ENCODE measurements at places on chromosomes 2 and 18. TPM values are rescaled to one million over a fixed set of nuclear protein-coding genes. Genes with fewer than 3 reads are reported as not detected.

GRCh38 chr2:108315444-108315934 lies 26.8 kb downstream of the SULT1C2 start:
- DNase-seq: no peak

DNA sequence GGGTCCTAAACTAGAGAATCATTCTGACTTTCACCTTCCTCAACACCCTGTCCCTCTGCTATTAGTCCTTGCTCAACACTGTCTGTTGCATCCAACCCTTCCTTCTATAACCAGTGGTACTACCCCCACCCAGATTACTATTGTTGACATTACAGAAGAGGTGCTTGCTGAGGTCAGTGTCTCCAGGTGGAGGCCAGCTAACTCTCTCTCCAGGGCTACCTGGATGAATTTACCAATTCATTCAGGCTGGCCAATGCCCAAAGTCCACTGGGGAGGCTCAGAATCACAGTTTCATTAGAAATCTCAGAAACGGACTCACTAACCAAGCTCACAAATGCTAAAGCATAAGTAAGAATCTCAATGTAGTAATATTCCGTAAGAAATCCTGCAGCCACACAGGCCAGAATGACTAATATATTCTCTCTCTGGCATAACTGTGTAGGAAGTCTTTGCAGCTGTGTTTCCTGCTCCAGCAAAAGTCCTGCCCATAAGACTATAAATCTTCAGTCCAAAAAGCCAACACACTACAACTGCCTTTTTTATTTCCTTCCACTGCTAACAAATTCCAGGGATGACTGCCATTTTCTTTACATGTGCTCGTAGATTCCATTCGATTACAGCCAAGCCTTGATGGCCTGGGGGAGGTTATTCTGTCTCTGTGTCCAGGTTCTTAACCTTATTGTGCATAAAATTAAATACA lies 10.0 kb upstream of the TTR start:
- no peak for DNase-seq

DNA sequence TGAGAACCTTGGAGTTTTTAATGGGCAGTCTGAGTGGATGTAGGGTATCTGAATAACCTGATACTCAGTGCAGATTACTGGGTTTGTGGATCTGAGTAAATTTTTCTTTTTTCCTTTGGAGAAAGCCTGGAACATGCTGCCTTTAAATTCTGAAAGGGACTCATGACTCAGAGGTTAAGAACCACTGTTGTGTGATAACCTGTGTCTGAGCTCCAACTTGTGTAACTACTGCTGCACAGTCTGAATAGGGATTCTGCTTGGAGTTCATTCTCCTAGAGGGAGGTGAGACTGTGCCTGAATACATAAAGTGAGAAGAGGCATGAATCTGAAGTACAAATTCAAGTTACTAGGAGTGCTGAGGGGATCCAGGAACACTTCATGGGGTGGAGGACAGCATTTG lies 36.2 kb downstream of the KDM3A start:
- no peak for DNase-seq

DNA sequence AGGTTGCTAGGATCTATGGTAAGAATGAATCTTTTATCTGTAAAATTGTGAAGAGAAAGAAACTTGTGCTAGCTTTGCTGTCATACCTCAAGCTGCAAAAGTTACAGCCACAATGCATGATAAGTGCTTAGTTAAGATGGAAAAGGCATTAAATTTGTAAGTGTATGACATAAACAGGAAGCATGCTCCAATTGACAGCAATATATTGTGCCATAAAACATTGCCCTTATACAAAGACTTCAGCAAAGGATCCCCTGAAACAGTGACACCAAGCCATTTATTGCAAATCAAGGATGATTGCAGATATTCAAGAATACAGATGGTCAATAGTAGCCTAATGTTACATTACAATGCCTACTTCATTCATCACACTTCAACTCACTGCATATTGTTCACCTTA lies 283.1 kb downstream of the CPS1 start:
- DNase-seq: no peak

DNA sequence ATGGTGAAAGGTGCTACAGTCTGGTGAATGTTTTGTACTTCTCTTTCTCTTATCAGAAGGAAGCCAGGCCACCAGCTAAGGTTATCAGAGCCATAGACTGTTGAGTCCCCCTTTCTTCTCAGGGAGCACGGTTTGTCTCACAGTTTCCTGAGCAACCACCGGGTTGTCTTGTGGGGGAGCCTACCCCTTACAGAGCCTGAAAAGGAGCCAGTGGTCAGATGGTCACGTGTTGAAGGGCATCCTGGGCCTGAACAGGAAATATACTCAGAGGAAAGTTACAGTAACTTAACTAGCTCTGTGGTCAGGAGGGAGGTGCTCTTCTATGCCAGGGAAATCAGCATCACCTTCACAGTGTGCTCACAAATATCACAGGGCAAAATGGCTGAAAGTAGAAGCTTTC lies 11.6 kb downstream of the CD28 start:
- DNase-seq: peak; percentile 79

GRCh38 chr2:66897181-66897580 lies 462.3 kb downstream of the MEIS1 start:
- DNase-seq: no peak

- no peak for DNase-seq
Observed at GRCh38 chr18:44766450-44766849, 85.8 kb downstream of the SETBP1 start.

DNA sequence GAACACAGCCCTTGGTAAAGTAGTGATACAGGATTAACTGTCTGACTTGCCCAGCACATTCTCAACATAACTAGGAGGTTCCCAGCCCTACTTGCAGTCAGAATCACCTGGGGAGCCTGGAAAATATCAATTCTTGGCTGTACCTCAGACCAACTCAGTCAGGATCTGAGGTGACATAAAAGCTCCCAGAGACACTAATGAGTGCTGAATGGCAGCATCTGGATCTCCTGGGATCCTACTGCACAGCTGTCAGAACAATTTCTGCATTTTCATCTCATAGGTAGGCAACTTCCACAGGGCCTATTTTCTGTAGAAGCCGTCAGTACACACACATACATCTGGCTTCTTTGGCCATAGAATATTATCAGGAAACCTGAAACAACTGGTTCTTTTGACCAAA lies 138.8 kb downstream of the MYO5B start:
- DNase-seq: no peak

DNA sequence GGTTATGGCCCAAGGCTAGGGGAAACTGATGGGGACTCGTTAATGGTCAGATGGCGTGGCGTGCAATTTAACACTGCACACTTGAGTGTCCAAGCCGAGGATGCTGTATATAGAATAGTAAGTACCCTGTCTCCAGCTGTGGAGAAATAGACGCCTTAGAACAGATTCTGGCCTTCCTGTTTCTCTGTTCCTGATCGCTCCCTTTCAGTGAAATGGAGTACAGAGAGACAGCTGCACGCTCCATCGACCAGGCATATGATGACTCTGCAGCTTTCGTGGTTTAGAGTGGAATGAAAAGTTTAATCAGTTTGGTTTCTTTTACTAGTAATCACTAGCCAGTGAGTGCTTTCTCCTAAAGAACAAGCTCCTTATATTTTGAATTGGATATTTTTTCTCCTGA lies 213.4 kb downstream of the NEDD4L start:
- DNase-seq: no peak

DNA sequence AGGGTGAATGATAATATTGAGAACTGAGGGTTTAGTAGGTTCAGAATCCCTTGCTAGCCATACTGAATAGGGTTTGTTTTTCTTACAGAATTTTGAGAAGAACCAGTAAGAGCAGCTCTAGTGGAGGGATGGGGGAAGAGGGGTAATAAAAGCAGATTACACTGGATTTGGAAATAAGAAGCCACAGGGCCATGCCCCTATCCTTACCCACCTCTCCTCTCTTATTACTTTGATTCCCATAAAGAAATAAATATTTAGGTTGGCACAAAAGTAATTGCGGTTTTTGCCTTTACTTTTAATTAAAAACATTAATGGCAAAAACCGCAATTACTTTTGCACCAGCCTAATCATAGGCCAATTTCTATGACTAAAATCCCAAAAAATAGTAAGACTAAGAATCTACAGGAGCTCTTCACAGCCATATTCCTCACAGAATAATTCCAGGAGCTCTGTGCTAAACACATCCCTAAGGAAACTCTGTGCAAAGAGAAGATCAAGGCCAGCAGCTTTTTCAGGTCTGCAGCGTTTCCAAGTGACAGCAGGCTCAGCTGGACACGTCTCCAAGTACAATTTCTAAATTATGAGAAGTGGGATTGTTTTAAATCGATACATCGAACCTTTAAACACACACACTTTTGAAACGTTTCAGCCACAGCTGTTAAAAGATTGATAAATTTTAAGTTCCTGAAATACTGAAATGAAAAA lies 58.4 kb upstream of the RTN4 start:
- no peak for DNase-seq

GRCh38 chr2:162965191-162965590 lies 126.6 kb upstream of the KCNH7 start:
- no peak for DNase-seq

GRCh38 chr2:163213661-163214081 lies 375.1 kb upstream of the KCNH7 start:
- no peak for DNase-seq

GRCh38 chr2:60515721-60516226 lies 37.7 kb downstream of the BCL11A start:
- DNase-seq: peak; percentile 4

GRCh38 chr2:204483608-204484081 lies 61.6 kb upstream of the PARD3B start:
- DNase-seq: no peak

GRCh38 chr18:62663731-62664336 lies 51.5 kb upstream of the PHLPP1 start:
- no peak for DNase-seq

DNA sequence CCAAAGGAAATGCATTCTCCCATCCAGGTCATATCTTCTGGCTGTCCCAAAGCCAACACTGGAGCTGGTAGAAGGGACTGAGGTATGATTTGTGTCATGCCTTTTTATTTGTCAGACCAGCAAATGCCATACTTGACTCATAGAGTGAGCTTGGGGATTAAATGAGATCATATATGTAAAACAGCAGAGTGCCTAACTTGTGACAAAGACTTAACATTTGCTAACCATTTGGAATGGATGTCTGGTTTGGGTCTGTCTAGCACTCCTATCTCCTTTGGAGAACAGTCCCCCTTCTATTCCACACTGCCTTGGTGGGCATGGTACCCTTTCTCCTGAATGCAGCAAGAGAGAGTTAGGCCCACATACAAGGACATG lies 128.5 kb upstream of the LGALSL start:
- peak; percentile 36 for DNase-seq

DNA sequence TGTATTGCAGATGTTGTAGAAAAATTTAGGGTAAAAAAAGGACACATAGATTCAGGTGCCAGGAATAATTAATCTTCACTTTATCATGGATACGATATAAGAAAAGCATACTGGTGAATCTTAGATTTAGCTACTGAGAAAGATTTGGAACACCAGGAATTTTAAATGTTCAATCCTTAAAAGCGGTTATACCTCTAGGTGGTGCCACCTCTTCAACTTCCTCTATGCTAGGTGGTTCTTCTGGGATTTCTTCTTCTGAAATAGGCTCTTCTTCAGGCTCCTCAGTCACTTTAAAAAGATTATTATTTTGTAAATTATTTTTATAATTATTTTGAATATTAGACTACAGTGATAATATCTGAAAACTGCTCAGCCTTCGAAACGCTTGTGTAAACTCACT lies 133.1 kb downstream of the TTN start:
- no peak for DNase-seq

DNA sequence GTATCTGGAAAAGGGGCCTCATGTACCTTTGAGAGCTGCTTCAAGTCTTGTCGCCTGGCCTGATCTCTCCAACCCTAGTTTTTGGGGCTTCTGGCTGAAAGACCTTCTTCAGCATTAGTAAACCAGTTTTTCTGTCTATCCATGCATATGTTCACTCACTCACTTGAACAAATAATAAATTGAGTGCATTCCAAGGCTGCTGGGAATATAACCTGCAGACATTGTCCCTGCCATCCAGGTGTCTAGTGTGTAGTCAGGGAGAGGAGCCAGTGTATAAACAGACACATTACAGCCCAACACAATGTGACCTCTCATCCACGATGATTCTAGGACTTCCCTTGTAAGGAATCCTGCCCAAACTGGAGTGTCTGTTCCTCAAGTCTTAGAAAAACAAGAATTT lies 262.1 kb downstream of the PRKCE start:
- DNase-seq: no peak

DNA sequence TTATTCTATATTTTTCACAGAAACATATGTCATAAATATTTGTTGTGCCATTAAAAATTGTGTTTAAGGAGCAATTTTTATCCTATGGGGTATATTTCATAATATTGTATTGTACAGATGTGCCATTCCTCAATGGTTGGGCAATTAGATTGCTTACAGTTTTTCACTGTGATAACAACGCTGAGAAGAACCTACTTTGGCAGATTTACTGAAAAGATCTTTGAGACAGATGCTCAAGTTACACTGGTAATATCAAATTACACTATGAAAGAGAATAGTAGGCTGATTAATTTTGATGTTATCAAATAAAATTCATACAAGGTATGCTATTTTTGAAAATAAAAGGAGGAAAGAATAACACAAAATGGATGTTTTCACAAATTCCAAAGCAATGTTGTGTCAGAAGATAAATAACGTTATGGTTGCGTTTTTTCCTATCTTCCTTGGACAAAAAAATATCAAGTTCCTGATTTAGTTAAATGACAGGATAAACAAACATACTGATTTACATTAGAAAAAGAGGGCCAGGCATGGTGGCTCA lies 335.1 kb upstream of the ZNF521 start:
- no peak for DNase-seq

GRCh38 chr2:120673571-120674061 lies 62.1 kb upstream of the GLI2 start:
- no peak for DNase-seq

GRCh38 chr2:193837111-193837738 lies 1642.5 kb upstream of the TMEFF2 start:
- no peak for DNase-seq

DNA sequence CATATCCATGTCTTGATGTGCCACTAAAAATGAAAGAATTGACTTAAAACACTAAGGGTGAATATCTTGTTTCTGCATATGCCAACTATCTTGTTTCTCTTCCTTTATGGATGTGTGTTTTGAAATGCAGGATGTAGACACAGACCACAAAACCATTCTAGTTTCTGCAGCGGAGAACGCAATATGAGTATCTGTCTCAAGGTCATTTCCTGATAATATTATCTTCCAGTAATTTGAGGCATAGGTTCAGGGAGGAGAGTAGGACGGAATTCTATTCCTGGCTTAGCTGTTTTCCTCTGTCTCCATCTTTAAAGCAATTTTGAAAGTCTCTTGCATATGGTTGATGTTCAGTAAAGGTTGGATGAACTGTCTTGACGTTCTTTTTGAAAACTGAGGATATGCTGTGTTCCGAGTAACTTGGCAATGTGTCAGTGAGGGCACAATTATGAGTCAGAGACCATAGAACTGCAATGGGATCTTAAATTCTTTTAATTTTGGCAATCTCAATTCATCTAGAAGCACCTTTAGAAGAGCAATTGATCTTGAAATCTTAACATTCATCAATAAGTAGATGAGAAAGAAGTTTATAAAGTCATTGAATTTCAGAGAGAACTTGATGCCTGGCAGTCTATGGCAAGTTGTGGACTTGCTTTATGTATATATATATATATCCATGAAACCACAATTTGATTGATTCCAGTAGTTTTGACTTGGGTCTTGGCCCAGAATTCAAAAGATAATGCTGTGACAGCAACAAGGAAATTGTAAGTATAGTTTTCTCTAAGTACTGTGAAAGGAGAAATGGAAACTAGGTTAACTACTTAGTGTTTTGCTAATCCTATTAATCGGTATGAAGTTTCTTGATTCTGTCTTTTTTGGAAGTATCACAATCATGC lies 24.8 kb downstream of the RAB27B start:
- DNase-seq: no peak

The PROKR1 gene
- not detected for total RNA-seq

The DNAJC5G gene
- total RNA-seq: not detected

The ARHGAP25 gene
- total RNA-seq: 38.3 TPM

The RND3 gene
- not detected for total RNA-seq

The CD302 gene
- total RNA-seq: 0.72 TPM

Measured in activated T-cell treated with anti-CD3 and anti-CD28 coated beads, Interleukin-2, amount 50 U/mL, for 72 hours (primary cell).